ENCODE measurements at places on chromosomes 12 and 14.

DNA sequence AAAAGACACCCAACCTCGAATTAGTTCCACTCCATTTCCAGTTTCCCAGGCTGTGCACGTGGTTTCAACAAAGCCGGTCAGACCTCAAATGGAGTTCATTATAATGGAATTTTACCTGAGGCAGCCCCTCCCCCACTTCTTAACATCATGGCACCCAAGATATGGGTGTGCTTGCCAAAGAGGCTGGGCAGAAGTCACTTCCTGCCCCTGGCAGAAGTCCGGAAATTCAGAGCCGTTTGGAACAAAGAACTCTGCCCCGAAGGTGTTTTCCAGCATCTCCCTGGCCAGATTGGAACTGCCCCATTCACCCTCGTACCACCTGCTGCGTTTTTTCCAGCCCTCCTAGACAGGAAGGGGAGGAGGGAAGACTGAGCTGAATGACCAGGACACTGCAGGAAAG, 8.2 kb downstream of the VDR start:
- no peak for DNase-seq

DNA sequence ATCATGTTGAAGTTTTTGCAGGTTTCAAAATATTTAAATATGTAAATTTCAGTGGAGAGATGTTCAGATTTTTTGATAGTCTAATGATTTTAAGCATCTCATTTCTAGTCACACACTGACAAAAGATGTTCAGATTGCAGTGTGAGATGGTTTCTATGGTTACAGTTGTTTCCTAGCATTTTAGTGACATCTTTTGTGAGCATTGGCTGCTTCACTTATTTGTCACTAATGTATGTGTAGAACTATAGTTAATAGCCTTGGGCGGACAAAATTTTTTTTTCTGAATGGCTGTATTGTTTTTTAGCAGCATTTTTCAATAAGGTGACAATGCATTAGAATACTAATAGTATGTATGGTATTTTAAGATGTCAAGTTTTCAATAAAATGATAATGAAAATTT, 315.6 kb upstream of the PRKD1 start:
- no peak for DNase-seq

GRCh38 chr12:50162230-50162629, 4.9 kb downstream of the CERS5 start:
- DNase-seq, result no peak

DNA sequence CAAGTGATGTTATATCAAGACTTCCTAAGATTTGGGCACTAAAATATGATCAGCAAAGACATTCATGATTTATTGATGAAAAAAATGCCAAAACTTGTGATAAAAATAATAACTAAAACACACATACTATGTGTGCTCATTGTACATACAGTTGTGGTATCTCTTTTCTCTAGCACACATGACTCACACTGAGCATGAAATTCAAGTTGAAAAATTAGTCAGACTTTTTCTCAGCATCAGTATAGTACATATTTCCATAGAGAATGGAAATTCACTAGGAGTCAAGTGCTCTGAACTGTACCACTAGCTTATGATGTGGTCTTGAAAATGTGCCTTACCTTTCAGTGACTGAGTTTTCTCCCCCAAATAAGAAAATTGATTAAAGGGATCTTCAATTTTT, 471.8 kb upstream of the FLRT2 start:
- no peak for DNase-seq

DNA sequence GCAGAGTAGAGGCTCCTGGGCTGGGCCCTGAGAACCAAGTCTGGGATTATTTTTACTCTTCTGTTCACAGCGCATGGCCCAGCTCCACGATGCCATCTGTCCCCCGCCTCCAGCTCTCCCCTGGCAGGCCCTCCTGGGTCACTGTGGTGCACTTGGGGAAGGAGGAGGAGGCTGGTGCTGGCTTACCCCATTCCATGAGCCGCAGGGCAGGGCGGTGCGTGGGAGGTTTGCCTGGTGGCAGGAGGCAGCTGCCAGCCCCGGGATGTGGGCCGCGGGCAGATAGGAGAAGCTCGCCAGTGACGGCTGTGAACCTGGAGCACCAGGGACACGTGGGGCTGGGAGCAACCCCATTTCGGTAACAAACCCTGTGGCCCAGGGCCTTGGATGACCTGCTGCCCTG, 23.2 kb downstream of the TEAD4 start:
- DNase-seq, result no peak

GRCh38 chr14:79949906-79950305, 261.4 kb downstream of the DIO2 start:
- no peak for DNase-seq

DNA sequence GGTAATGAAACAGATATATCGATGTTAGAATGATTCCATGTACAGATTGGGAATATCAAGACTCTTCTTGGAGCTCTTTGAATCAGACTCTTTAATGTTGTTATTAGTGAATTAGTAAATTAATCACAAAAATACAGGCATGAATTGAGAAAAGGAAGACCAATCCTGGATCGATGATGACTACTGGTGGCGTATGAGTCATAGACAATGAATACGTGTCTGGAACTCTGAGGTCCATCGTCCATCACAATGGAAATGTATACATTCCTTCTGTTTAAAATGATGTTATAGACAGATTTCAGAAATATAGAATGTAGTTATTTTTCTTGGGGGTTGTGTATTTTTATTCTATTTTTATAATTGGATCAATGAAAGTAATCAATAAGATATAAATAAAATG, 80.2 kb upstream of the RTL1 start:
- no peak for DNase-seq

- no peak for DNase-seq
Measured at GRCh38 chr14:61130512-61131260, 149.6 kb downstream of the SLC38A6 start.

GRCh38 chr12:55683676-55684075, 24.0 kb downstream of the ITGA7 start:
- DNase-seq, result no peak

GRCh38 chr12:12445882-12446181, 89.0 kb downstream of the BORCS5 start:
- DNase-seq, result no peak

- no peak for DNase-seq
Measured at GRCh38 chr12:43094886-43095575, 457.0 kb downstream of the ADAMTS20 start.

DNA sequence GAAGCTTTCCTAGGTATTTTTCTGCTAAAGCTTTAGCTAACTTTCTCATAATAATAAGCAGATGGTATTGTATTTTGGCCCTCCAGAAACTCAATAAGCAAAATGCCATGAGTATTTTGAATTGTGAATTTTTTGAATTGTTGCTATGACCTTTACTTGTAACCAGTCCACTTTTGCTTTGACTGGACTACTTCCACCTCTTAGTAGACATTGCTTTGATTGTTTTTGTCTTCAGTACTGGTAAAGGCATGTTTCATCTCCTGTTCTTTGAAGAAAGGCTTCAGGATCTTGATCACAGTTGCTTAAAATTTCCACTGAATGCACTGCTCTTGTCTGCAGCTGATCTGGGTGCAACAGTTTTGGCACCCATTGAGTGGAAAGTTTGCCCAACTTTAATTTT, 102.3 kb downstream of the TRMT5 start:
- DNase-seq, result no peak

- no peak for DNase-seq
Measured at GRCh38 chr12:106081606-106082005, 57.1 kb downstream of the NUAK1 start.

DNA sequence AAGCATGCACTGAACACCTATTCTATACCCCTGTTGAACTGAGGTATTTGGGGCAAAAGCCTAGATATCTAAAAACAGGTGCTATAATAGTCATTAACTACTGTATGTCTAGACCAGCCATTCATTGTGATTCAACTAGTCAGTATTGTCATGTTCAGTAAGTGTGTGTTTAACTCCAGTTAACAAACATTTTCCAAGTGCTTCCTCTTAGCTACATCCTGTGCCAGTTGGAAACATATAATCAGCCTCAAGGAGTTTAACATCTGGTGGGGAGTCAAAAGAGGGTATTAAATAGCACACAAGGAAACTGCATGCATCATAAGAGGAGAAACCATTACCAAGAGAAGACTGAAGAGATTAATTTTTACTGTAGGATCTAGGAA, 20.4 kb downstream of the TMTC1 start:
- no peak for DNase-seq

DNA sequence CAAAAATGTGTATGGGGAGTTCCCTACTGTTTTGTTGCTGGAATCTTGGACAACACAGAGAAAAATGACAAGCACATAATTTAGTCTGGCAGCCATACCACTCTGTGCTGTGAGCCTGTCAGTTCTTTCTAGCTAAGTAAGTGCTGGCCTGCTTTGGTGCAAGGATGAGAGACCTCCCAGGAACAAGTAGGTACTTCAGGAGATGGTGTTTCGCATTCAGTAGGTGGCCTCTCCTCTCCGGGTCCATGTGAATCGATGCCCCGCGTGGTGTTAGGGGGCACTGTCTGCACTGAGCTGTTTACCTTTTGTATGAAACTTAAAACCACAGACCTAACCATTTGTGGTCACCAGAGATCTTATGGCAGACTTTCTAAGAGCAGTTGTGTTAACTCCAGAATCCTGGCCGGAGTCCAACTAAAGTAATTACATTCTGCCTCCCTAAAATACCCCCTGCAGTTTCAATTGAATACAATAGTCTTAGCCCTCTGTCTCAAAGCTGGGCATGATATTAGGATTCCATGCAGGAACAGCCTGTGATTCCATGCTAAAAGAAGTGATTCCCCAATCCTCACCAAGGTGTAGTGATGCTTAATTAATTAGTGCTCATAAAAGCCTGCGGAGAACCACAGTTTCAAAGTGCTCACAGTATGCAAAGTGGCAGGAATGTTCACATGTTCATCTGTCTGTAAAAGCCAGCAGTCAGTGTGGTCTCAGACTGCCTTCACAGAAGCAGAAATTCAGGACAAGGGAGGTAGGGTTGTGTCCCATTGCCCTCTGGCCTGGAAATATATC, 64.2 kb downstream of the LLPH start:
- peak; percentile 13 for DNase-seq

GRCh38 chr12:73225941-73226340, 953.8 kb downstream of the TRHDE start:
- DNase-seq, result no peak

Measured in right lung (tissue), 10 donors.